Right renal cortex interstitium (tissue), 3 donors: ENCODE measurements at places on chromosomes 11 and 22. TPM values are rescaled to one million over a fixed set of nuclear protein-coding genes. Genes with fewer than 3 reads are reported as not detected.

IRAG1 gene
- 10.3 TPM for polyA plus RNA-seq

KRTAP5-1 gene
- 0.18 TPM for polyA plus RNA-seq

GPHA2 gene
- polyA plus RNA-seq = 1.7 TPM

BCO2 gene
- 3.1 TPM for polyA plus RNA-seq

DNA sequence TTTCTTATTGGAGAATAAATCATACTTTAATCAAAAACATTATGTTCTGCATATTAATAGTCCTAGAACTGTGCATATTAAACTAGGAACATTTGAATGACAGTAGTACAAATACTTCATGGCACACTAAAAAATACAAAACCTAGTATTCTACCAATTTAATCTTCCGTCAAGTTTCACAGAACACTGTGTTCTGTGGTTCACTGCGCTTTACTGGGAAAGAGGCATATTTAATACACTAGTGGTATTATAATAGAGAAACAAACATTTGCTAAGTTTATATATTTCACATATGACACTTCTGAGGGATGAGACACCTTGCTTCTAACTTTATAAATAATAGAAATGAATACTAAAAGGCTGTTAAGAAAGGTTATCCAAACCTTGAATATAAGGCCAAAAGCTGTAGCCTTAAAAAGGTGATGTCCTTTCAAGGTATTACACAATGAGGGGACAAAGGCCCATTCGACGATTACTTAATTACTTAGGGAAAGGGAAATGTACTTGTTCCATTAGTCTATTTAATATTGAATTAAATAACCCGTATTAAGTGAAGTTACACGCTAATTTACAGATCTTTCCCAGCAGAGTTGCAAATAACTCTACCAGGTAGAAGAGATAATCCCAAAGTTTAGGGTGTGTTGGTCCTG, 48.0 kb downstream of the NARS2 start:
- no peak for DNase-seq

GRCh38 chr22:50640857-50641647, 13.1 kb upstream of the ARSA start:
- no peak for DNase-seq

- no peak for DNase-seq
Measured at GRCh38 chr22:44988671-44989070, 21.1 kb downstream of the PHF21B start.

- no peak for DNase-seq
Measured at GRCh38 chr11:77821349-77821851, 456 bp downstream of the AAMDC start.

DNA sequence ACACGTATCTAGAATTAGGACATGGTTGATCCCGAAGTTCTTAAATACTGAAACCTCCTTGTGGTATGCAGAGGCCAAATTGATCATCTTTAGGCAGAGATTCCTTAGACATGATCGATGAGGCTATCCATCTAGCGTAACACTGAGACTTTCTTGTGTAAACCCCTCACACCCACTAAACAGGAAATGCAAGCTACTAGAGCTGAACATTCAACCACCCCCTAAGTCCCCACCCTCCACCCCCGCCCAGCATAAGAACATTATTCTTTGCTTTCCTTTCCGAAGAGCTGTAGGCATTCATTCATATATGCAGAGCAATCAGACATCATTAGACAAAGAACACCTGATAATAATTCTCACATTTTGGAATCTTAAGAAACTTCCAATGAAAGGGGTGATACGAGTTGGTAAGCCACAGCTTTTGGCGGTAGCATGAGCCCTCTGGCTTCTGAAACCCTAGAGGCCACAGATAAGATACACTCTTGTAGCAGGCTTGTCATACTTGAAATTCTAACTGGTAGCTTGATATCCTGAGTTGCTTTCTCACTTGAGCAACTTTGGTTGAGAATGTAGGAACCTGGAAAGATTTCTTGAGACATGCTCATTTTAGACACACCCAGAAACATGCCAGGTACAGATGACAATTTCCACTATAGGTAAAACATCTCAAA, 42.2 kb downstream of the FLI1 start:
- no peak for DNase-seq

GRCh38 chr22:17446698-17447097, 77.4 kb downstream of the CECR2 start:
- DNase-seq = no peak

- no peak for DNase-seq
Measured at GRCh38 chr11:58659404-58659803, 36.9 kb downstream of the CNTF start.

DNA sequence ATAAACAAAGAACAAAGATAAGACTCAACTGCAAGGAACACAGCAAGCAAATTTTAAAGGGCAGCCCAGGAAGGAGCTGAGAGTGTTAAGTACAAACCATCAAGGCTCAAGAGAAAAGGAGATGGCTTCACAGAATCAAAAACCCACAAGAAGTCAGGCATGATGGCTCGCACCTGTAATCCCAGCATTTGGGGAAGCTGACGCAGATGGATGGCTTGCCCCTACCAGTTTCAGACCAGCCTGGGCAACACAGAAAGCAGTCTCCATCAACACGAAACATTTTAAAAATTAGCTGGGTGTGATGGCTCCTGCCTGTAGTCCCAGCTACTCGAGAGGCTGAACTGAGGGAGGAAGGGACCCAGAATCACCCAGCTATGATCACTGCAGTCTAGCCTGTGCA, 32.6 kb downstream of the MAPK1 start:
- no peak for DNase-seq

DNA sequence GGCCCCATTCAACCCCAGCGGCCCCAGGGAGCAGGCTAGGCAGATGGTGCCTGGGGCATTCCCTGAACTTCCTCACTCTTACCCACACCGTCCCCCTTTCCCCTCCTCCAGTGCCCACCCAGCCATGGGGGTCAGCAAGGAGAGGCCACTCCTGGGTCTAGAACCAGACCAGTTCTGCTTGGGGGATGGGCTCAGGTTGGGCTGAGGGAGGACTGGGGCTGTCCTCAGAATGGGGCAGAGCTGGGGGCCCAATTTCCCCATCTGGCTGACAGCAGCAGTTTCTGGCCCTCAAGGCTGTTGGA, 12.4 kb downstream of the SCYL1 start:
- DNase-seq = no peak

DNA sequence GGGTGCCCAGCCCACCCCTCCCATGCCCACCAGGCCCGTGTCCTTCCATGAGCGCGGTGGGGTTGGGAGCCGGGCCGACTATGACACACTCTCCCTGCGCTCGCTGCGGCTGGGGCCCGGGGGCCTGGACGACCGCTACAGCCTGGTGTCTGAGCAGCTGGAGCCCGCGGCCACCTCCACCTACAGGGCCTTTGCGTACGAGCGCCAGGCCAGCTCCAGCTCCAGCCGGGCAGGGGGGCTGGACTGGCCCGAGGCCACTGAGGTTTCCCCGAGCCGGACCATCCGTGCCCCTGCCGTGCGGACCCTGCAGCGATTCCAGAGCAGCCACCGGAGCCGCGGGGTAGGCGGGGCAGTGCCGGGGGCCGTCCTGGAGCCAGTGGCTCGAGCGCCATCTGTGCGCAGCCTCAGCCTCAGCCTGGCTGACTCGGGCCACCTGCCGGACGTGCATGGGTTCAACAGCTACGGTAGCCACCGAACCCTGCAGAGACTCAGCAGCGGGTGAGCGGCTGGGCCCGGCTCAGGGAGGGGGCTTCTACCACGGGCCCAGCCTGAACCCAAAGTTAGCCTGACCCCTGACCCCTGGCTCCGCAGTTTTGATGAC, 3.0 kb downstream of the PKP3 start:
- DNase-seq = no peak

DNA sequence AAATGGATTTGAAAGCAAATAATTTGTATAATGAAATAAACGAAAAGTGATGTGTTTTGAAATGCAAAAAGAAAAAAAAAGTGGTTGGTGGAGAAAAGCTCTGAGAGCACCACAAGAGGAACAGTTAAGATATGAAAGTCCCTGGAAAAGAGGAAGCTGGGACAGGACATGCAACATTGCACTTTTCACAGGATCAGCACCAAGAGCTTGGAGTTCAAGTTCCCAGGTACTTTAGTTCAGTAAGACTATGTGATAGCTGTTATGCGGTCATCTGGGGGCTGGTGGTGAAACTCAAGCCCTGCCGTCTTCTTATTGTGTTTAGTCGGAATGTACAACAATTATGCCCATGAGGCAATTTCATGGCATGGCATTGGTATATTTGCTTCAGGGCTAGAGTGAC, 17.1 kb upstream of the MS4A4A start:
- no peak for DNase-seq

DNA sequence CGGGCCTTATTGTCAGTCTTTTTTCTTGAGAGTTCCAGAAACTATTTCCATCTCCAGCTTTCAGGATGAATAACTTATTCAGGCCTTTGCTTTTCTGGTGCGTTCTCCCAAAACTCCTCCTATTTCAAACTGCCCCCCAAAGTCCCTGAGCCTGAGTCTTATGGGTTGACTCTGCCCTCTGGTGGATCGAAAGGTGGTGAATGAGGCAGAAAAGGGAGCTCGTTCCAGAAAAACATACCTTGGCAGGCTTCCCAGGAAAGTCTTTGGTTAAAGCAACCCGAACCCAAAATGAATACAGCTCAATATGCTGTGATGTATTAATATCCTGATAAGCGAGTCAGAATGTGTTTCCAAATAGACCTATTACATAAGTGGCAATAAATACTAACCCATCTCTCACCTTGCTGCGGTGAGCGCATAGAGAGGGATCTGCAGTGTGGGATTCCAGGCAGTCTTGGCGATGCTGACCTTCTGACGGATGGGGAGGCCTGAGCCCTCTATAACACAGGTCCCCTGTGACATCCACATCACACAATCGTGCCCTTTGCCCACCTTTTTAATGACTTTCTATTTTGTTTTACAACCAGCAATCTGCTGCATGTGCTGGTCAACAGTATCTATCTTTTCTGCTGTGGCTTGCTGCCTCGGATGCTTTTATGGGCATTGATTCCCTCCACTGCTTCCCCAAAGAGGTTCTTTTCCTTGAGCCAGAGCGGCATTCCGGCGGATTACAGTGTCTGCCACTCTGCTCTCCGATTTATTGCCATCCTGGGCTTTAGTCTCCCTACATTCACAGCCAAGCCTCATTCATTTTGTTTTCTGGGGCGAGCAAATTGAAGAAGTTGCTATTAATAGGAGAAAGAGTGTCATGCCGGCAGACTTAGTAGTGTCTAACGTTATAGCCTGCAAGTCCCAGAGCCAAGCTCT, 756.8 kb downstream of the NTM start:
- peak; percentile 70 for DNase-seq

DNA sequence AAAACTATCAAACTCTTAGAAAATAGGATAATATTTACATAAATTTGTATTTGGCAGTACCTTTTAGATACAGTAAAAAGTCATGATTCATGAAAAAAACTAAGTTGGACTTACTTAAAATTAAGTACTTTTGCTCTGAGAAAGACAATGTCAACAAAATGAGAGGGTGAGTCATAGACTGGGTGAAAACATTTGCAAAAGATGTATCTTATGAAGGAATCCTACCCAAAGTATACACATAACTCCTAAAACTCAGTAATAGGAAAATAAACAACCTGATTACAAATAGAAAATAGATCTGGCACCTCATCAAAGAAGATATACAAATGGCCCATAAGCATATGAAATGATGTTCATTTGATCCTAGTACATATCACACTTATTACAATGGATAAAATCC, 1154.6 kb downstream of the JRKL start:
- no peak for DNase-seq

DNA sequence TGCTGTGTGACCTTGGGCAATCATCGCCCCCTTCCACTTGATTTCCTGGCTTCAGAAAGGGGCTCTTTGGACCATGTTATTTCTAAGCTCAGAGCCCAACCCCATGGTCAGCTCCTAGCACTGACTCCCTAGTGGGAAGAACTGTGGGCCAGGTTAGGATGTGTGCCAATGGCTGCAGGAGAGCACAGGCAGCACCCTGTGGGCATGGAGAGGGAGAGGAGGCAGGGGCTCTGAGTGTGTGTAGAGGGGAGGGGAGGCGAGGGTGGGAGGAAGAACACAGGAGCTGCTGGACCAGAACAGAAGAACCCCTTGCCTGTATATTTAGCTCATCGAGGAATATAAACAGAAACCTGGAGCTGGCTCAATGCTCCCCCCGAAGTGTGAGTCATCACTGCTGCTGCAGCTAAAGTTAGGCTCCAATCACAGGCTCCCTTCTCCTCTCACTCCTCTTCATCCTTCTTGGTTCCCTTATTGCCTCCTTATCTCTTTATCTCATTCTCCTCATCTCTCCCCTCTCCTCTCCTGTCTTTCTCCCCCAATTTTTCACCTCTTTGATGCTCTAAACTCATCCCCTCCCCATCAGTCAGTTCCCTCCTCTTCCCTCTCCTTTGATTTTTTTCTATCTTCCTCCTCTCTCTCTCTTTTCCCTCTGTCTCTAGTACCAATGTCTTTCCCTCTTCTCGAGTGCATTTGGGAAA, 14.5 kb upstream of the RPS19BP1 start:
- no peak for DNase-seq

- no peak for DNase-seq
Measured at GRCh38 chr11:122197066-122197987, 81.3 kb upstream of the BLID start.

GRCh38 chr11:17400048-17400775, 11.8 kb upstream of the KCNJ11 start:
- no peak for DNase-seq

DNA sequence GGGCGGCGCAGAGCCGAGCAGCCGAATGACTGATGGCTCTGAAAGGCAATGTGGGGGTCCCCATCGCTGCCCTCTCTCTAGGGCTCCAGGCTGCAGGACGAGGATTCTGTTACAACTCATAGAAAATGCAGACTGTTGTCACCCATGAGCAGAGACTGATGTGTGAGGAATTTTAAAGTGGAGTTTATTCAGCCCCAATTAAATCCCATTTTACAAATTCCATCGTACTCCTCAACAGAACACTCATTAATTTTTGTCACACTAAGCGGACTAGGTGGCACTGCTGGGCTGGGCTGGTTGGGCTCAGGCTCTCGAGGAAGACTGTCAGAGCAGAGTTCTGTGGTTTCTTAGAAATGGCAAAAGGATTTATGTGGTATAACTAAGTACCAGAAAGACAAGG, 102.6 kb upstream of the SPON1 start:
- DNase-seq = no peak

DNA sequence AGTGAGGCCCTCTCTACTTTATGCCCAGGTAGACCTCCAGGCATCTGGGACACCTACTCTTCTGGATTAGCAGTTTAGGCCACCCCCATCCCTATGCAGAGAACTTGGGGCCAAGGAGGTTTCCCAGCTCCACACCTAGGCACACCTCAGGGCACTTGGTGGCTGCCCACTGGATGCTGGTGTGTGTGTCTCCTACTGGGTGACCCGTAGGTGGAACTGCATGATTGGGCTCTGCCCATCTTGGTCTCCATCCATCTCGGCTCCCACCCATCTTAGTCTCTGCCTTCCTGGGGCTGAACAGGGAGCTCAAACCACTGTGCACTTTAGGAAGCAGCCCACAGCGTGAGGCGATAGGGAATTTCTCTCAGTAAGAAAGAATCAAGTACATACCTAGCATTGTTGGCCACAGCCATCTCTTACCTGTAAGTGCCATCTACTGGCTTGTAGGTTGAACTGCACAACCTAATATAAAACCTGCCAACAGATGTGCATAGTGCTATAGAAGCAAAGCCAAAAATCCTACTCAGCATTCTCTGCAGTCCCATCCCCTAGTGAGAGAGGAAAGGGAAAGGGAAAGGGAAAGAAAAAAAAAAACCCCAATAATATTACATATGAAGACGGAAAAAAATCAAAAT, 61.6 kb upstream of the PTPN5 start:
- no peak for DNase-seq
